Osteocyte (in vitro differentiated cells): ENCODE measurements at places on chromosomes 3 and 15. TPM values are rescaled to one million over a fixed set of nuclear protein-coding genes. Genes with fewer than 3 reads are reported as not detected.
A peak's percentile ranks its signal among the peaks of the same experiment; 100 is the strongest.

DNA sequence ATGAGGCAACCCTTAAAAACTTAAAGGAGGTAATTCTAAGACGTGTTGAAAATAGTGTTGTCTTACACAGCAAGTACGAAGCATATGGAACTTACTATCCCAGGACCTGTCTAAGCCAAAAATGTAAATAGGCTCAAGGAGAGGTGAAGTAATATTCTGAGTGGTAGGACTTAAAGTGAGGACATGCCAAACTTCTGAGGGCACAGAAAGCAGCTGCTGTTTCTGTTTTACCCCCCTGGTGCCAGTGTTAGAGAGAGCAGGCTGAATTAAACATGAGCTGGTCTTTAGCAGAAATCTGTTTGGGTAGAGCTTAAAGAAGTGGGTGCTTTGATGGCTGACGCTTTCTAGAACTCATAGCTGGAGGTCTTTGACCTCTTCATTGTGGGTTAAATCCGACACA lies 149.7 kb upstream of the NPHP3 start:
- no peak for DNase-seq

DNA sequence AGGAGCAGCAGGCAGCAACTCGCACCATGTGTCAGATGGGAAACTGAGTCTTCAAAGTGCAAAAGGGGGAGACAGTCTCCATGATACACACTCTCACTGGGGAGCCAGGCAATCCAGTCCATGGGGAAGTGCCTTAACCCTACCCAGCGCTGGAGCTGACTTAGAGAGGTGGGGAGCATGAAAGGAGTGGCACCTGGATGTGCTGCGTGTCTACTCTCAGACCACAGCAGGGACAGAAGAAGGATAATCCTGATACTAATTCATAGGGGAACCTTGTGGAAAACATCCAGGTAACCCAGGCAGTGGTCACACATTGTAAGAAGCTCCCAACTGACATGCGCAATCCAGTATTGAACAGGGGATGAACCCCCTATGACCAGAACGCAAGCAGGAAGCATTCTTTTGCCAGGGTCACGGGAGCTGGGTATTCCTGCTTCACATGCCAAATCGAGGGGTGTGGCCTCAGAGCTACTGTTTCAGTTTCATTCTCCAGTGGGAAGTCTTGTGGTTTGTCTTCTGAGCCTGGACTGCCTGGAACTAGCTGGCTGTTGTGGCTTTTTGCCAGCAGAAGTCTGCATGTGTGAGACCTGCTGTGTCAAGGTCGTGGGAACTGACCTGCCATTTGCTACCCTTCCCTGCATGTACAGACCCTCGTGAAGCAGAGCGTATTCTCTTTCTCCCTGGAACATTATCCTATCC lies 367.6 kb upstream of the NDN start:
- no peak for DNase-seq

DNA sequence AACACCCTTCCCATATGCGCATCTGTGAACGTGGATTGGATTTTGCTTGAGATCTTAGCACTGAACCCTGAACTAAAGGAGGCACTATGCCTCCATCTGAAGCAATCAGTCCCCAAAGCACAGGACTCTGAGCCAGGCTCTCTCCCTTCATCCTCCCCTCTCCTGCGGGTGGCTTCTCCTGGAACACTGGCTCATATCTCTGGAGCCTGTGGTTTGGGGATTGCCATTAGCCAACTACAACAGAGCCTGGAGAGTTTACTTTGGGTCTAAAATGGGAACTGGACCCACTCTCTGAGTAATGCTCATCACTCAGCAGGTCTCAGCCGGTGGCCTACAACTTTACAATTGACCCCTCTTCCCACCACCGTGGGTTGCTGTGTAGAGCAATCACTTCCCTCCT lies 190.8 kb upstream of the HES1 start:
- DNase-seq, result no peak

GRCh38 chr15:83956887-83957286 lies 278.7 kb upstream of the GOLGA6L4 start:
- DNase-seq, result no peak

- peak; percentile 54 for DNase-seq
These were observed 287.8 kb downstream of the FAM43A start for GRCh38 chr3:194973366-194974000.

DNA sequence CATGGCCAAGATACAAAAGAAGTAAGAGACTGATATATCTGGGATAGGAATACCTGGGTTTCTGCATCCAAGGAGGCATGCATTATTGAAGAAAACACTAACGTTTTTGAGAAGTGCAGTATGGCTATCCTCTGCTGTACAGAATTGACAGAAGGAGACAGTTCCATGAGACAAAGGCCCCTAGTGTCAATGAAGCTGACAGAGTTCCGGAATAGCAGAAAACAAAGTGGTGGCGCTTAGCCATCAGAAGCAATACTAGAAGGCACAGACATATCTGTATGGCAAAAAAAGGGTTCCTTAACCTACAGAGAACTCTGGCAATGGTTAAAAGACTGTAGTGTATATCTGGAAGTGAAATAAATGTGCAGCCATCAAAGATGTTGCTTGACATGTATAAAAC lies 77.8 kb downstream of the VGLL3 start:
- DNase-seq, result no peak

DNA sequence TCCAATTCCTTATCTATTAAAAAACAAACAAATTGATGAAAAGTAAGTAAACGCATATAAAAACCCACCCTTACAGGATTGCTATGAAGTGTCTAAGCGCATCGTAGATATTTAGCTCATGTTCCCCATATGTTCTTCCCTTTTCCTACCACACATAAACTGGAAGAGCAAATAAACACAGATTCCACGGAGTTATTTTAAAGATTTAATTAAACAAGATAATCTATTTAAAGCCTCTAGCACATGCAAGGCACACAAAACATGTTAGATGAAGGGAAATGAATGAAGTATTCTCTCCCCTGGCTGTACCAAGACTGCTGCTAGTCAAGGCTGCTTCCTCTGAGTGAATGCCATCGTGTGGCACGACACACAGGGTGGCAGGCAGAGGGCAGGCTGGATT lies 78.4 kb upstream of the FGF12 start:
- no peak for DNase-seq

Gene DZIP1L
- 21.9 and 23.4 TPM in 2 replicates for total RNA-seq

DNA sequence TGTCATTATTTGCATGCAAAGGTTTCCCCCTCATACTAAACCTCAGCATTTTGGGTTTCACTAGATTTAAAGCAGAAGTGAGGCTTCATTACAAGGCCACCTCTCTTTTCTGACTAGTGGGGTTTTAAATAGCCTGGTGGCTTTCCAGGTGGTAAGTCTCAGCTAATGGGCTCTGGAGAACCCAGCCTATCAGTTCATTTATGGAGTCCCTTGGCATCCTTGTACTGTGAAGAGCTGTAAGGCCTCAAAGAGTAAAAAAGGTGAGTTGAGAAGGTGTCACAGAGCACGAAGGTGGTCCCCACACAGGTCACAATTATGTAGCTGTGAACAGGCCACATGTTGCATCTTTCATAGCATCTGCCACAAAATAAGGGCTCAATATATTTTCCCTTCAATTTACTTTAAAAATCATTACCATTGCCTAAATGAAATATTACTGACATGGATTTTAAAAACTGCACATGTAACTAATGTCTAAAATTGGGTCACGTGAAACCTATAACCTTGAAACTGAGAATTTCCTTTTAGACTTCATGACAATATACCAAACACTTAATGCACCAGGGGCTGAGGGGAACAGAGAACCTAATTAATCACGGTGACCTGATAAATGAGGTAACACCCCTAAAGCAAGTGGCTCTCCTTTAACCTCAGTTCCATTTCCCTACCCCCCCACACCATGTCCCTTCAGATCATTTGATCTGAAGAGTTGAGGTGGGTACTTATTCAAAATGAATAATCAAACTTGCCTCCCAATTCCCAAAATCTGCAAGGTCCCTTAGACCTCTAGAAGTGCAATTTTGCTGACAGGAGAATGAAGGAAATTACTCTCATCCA lies 1.3 kb downstream of the NGLY1 start:
- DNase-seq, result no peak

Gene SERINC4
- total RNA-seq, result not detected in 2 replicates

Gene ULK4
- 8.9 and 9.1 TPM in 2 replicates for total RNA-seq

DNA sequence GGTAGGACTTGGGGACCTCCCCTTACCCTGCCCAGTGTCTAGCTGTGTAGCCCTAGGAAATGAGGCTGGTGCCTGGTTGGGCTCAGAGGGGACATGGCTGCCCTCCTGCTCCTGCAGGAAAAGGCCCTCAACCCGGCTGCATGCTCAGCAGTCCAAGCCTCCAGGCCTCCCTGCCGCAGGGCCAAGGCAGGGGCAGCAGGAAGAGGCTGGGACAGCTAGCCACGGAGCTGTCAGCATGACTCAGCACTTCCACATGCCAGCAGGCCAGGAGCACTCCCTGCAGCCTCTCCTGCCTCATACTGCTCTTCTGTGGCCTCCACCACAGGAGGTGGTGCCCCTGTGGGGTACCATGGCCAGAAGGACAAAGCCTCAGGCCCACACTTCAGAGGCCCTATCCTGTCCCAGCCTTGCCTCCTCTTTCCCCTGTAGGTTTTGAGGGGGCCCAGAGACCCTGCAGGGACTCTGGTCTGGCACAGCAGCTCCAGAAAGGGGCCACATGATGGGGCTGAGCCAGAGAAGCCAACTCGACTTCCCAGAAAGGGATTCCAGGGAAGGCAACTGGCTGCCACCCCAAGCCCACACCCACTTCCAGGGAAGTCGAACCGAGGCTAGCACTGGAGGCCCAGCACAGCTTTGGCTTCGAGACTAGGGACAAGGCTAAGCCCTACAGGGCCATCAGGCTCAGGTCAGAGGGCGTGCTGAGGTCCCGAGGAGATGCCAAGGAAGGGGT lies 19.5 kb downstream of the TKT start:
- DNase-seq, result peak; percentile 90

Gene GOLGA6L10
- total RNA-seq, result 1.6 and 2.9 TPM in 2 replicates

Gene RETNLB
- not detected in 2 replicates for total RNA-seq

DNA sequence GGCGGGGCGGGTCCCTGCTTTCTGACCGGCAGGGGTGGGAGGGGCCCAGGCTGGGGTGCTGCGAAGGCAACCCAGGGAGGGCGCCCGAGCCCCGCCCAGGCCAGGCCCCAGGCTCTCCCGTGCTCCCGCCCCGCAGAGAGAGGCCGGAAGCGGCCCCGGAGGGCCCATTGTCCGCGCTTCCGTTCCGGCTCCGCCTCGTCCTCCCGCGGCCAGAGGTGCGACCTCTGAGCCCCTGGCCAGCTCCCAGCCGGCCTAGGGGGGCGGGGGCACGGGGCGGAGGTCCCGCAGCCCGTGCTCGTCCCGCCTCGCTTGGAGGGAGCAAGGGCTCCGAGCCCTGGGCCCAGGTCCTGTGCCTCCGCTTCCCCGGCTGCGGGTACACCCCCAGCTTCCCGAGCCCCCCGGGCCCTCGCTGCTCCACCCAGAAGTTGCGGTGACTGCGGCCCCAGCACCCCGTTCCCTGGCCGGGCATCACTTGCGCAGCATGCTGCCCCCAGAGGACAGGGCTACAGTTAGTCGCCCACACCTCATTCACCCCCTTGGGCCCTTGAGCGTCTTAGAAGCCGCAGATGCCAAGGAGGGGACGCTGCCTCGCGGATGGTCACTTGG lies 20.4 kb upstream of the PLXND1 start:
- peak; percentile 87 for DNase-seq

GRCh38 chr3:16839271-16840100 lies 45.3 kb upstream of the PLCL2 start:
- DNase-seq, result no peak

GRCh38 chr3:13083898-13084297 lies 10.7 kb upstream of the IQSEC1 start:
- DNase-seq, result no peak

Gene COL6A6
- total RNA-seq, result not detected in 2 replicates

GRCh38 chr15:64651601-64652191 lies 123.7 kb downstream of the RBPMS2 start:
- DNase-seq, result no peak

- no peak for DNase-seq
These were observed 112.7 kb downstream of the TNIK start for GRCh38 chr3:171347301-171348039.

GRCh38 chr3:69403454-69403853 lies 17.6 kb upstream of the FRMD4B start:
- DNase-seq, result no peak

Gene SNX22
- 0.24 and 0.31 TPM in 2 replicates for total RNA-seq

Gene ALPK3
- 0.27 and 0.37 TPM in 2 replicates for total RNA-seq

Gene PCOLCE2
- 3.8 and 4.0 TPM in 2 replicates for total RNA-seq

GRCh38 chr3:151460774-151461450 lies at the start of gene IGSF10:
TSS of gene IGSF10 (minus strand) at chr3:151461061. CDS start at chr3:151458709, 2,352 bp downstream.
- DNase-seq, result no peak

Gene THUMPD3
- 43.2 and 45.4 TPM in 2 replicates for total RNA-seq

DNA sequence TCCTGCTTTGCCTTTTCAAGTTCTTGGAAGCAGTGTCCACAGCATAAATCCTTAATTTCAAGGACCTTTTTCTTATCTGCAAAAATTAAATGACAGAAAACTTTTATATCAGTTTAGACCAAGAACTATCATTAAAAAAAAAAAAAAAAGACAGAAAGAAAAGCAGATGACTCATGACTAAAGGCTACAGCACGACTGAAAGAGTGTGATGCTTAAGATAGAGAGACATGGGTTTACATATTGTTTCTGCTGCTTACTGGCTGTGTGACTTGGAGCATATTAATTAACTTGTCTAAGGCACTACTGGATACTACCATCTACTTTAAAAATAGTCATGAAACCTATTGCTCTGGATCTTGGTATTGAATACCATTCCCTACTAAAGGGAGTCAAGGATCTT lies 62.3 kb downstream of the CEP152 start:
- DNase-seq, result no peak

DNA sequence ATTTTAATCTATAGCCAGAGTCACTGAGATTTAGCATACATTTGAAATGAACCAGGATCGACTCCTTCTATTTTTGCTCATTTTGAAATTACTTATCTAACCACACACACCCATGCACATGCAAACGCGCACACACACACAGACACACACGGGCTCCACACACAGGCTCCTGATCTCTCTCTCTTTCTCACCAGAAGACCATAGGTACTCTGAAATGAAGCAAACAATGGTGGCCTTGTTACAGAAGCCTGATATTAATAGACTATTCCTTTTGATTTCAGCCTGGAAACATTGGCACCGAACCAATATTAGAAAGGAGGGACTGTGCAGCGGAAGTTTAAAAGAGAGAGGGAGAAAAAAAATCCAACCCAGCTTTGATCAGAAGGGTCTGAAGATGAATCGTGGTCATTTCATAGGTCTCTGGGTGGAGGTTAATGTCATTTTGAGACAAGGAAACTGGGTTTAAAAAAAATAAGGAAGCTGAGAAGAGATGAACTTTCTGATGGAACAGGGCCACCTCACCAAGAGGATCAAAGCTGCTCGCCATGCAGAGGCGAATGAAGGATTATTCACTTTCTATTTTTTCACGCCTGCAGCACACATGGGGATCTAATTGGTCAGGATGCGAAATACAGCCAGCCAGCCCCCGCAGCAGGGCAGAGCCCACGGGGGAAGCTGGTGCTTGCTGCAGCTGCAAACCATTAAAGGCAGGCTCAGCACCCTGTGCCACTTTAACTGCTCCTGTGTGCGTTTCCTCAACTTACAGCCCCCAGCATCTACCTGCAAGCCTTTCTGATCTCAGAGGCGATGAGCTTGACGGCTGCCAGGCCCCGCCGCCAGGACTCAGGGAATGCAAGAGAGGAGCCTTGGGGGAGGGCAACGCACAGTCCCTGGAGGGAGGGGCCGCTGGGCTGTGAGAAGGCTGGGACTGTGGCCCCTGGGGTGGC lies 88.8 kb downstream of the HES1 start:
- DNase-seq, result no peak

Gene ESYT3
- 0.21 and 0.34 TPM in 2 replicates for total RNA-seq

Gene PLA1A
- total RNA-seq, result 0.86 and 1.4 TPM in 2 replicates

Gene GOLGA8S
- 0.30 and 0.44 TPM in 2 replicates for total RNA-seq
